ENCODE measurements at places on chromosomes 11 and 22. TPM values are rescaled to one million over a fixed set of nuclear protein-coding genes. Genes with fewer than 3 reads are reported as not detected.

Gene MS4A2
- total RNA-seq: not detected

- no peak for DNase-seq
Measured at GRCh38 chr11:61325649-61326414, 7.1 kb downstream of the DDB1 start.

GRCh38 chr22:42742940-42743339 is 22.3 kb upstream of the A4GALT start:
- peak; percentile 72 for DNase-seq

Gene CD248
- 1.5 TPM for total RNA-seq

DNA sequence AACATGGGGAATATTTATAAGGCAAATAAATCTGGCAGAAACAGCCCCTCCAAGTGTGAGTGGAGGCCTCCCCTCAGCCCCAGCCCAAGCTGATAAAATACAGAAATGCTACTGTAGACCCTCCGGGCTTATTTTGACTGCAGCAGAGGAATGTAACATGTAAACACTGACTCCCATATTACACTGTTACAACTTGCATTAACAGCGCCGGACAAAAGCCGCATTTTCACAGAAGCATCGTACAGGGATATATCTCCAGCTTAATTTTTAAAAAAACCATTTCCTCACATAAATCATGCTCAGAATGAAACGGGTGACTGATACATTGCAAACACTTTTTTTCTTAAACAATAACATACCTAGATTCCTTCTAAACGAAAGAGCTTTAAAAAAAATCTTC is 36.6 kb upstream of the COMT start:
- no peak for DNase-seq

DNA sequence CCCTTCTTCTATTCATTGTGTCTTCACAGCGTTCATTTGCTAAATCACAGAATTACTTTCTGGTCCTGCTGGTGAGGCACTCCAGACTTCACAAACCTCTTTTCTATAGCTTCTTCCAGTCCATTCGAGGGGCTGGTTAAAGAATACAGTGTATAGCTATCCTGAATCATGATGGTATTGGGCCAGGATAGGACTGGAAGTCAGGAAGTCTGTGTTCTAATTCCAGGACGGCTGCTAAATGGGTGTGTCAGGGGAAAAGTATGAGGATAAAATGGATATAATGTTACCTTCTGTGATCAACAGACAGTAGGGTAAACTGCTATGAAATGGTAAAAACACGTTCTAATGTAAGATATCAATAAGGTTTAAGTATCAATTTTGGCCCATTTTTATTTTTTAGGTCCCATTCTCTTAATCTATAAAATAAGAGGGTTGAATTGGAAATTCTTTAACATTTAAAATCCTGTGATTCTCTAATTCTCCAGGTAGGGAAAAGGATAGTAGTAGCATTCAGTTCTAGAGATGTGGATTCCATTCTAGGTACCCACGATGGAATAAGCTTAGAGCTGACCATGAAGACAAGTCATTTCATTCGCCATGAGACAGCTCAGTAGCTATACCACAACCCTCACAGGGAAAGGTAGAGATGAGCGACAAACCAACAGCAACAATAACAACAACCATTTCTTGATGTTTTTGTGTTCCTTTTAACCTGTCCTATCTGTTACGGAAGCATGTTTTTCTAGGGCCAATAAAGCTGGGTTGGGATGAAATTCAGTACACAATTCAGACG is 96.1 kb downstream of the SLC1A2 start:
- no peak for DNase-seq

GRCh38 chr22:41613456-41613855 is 7.4 kb downstream of the DESI1 start:
- no peak for DNase-seq
